ENCODE measurements at places on chromosomes 4 and X. TPM values are rescaled to one million over a fixed set of nuclear protein-coding genes. Genes with fewer than 3 reads are reported as not detected.

Gene GAGE12E
- not detected for total RNA-seq

DNA sequence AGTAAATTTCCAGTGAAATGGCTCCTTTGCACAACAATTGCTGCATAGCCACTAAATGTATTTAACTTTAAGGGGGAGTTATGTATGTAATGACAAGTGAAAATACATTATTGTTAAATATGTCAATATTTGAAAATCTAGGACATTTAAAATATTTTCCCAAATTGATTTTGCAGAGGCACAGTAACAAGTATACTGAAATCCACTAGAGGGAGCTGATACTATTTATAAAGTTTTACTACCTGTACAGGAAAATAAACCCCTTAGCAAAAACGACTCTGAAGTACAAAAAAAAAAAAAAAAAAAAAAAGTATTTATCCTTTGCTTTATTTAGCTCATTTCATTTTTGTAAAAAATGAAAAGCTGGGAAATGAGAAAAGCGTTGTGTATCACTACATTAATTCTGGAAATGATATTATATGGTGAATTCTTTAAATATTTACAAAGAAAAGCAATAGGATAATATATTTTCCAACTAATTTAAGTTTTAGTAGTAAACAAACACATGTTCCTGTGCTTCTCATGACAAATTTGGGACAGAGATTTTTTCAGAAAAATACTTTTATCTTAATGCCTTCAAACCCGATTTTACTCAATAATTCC is 727.7 kb downstream of the DMD start:
- DNase-seq: no peak

DNA sequence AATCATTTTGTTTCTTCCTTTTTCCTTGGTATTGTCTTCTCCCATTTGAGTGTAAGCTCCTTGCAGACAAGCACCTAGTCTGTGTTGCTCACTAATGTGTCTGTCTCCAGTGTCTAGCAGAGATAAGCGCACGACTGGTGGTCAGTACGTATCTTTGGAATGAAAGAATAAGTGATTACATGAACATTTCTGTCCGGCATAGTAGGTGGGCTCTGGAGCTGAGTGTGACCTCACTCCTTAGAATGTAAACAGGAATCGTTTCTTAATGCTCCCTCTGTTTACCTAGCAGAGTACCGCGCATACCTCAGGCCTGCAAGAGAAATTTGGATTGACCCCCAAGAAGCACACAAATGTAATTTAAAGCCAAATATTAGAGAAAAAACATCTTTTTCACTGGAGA is 235.4 kb downstream of the MAML3 start:
- DNase-seq: no peak

Gene TAF9B
- 31.6 TPM for total RNA-seq

DNA sequence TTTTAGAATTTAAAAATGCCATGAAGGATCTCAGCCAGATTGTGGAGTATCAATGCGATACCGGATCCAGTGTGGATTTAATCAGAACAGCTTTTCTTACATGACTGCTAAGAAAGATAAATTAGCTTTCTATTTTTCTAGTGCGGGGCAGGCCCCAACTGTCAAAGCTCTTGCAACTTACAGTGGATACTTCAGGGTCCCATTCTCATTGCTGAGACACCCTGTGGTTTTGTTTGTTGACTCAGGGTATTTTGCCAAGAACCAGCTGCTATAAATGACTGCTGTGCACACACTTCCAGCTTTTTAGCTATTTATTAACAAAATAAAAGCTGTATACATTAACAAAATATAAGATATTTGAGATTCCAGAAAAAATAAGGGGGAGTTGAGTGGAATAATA is 166.4 kb downstream of the DCLK2 start:
- DNase-seq: no peak

DNA sequence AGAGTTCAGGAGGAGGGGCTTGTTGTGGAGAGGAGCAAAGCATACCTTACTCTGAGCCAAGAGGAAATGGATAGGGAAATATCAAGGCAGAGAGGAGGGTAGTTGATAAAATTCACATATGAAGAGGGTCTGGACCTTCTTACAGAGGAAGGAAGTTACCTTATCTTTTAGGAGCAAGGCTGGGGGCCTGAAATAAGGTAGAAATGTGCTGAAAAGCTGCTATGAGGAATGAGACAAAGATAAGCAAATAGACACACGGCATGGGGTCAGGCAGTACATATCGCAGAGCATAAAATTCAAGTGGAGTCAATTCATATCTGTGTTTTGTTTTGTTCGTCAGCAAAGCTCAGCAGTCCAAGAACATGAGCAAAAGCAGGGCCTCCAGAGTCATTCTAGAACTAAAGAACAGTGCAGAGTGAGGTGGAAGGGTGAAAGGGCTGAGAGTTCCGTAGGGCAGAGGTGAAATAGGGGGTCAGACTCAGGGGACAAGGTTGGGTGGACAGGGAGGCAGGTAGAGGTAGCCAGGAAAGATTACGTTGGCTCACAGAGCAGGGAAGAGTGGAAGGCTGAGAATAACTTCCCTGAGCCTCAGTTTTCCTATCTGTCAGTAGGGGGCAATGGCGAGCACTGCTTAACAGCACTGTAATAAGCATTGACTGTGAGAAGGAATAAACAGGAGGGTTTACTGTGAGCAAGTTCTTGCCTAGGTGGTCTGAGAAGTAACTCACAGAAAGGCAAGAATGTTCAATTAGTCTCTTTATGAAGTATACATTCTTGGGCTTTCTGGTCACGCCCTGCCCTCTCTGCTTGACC is 9.2 kb downstream of the VSIG4 start:
- no peak for DNase-seq

Gene CT45A5
- total RNA-seq: not detected

Gene ADH1B
- 2.6 TPM for total RNA-seq

- DNase-seq: no peak
Observed at GRCh38 chr4:152083338-152083737, 322.5 kb upstream of the GATB start.

Gene ADGRG4
- total RNA-seq: 0.06 TPM

GRCh38 chr4:149684516-149684915 is 131.1 kb downstream of the IQCM start:
- no peak for DNase-seq

Gene APLN
- total RNA-seq: 18.0 TPM

GRCh38 chrX:69014200-69014599 is 151.1 kb downstream of the PJA1 start:
- DNase-seq: no peak
